ENCODE measurements at places on chromosomes 2 and 18.

DNA sequence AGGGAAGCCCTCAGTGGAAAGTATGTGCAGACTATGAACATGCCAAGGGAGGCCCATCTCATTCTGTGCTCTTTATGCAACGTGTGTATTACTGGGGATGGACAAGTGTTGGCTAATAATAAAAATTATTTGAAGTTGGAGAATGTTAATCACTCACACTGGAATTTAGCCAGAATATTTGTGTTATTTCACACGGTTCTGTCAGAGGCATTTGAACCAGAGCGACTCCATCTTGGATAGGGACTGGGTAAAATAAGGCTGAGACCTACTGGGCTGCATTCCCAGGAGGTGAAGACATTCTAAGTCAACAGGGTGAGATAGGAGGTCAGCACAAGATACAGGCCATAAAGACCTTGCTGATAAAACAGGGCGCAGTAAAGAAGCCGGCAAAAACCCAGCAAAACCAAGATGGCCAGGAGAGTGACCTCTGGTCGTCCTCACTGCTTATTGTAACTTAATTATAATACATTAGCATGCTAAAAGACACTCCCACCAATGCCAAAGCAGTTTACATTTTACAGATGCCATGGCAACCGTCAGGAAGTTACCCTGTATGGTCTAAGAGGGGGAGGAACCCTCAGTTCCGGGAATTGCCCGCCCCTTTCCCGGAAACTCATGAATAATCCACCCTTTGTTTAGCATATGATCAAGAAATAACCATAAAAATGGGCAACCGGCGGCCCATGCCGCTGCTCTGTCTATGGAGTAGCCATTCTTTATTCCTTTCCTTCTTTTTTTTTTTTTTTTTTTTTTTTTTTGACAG is 2.6 kb upstream of the FZD5 start:
- DNase-seq = no peak

- no peak for DNase-seq
Measured at GRCh38 chr18:76489081-76489480, 6.0 kb downstream of the ZNF516 start.

GRCh38 chr2:120405759-120406099 is 59.8 kb downstream of the INHBB start:
- no peak for DNase-seq

GRCh38 chr18:12287684-12288402 is 20.2 kb upstream of the TUBB6 start:
- DNase-seq = no peak

GRCh38 chr2:88350331-88351248 is 101.9 kb downstream of the FOXI3 start:
- peak; percentile 44 for DNase-seq

All from T follicular helper cell (primary cell).